ENCODE measurements at places on chromosomes 4 and X. TPM values are rescaled to one million over a fixed set of nuclear protein-coding genes. Genes with fewer than 3 reads are reported as not detected.

Gene IL1RAPL1
- under 0.01 TPM for total RNA-seq

Gene MAP7D2
- total RNA-seq = not detected

Gene POU3F4
- not detected for total RNA-seq

Gene CNKSR2
- 5.3 TPM for total RNA-seq

Gene AFM
- total RNA-seq = not detected

Gene ARSD
- total RNA-seq = 18.5 TPM

Gene ZCCHC4
- 10.4 TPM for total RNA-seq

Gene COL4A6
- 3.1 TPM for total RNA-seq

Gene ZC4H2
- 3.0 TPM for total RNA-seq

Gene LNX1
- 5.1 TPM for total RNA-seq

Gene AMBN
- total RNA-seq = not detected

Gene GLRA2
- total RNA-seq = not detected

Gene CT45A5
- total RNA-seq = not detected

Gene SETD7
- 54.5 TPM for total RNA-seq

Gene PPAT
- 13.1 TPM for total RNA-seq

Gene UGT2A1
- total RNA-seq = not detected

Gene COQ2
- 7.2 TPM for total RNA-seq

Gene TRIM2
- total RNA-seq = 69.9 TPM

Gene TXK
- total RNA-seq = not detected

Gene SPANXB1
- not detected for total RNA-seq

Gene DMRTC1
- total RNA-seq = not detected

Gene FAM9C
- not detected for total RNA-seq

Gene UCHL1
- total RNA-seq = 107 TPM

Gene MAGEA2
- total RNA-seq = not detected

Gene MAGEH1
- 19.8 TPM for total RNA-seq

Gene PCYT1B
- under 0.01 TPM for total RNA-seq

Gene MAGEA2B
- not detected for total RNA-seq

Gene TKTL1
- not detected for total RNA-seq

Gene TLR1
- total RNA-seq = 0.68 TPM

Gene ADH1B
- total RNA-seq = 565 TPM

Gene OCRL
- 10.9 TPM for total RNA-seq

Gene TNMD
- total RNA-seq = not detected

Gene ATP5ME
- total RNA-seq = 480 TPM

Gene HTR2C
- not detected for total RNA-seq

Gene FHL1
- total RNA-seq = 66.1 TPM

Gene ASB12
- total RNA-seq = not detected

Gene KIF4A
- 5.2 TPM for total RNA-seq

Gene PDGFC
- 37.8 TPM for total RNA-seq

Gene GPR143
- not detected for total RNA-seq

Gene BGN
- 10.5 TPM for total RNA-seq

Gene HCCS
- total RNA-seq = 15.2 TPM

Gene TREX2
- 2.9 TPM for total RNA-seq

Gene CXorf49
- total RNA-seq = not detected

Gene EXOC1L
- total RNA-seq = not detected

Gene TLL1
- 0.08 TPM for total RNA-seq

Data from smooth muscle cell of the coronary artery (primary cell).